NB4 (cell line): ENCODE measurements at places on chromosomes 5 and 9.

DNA sequence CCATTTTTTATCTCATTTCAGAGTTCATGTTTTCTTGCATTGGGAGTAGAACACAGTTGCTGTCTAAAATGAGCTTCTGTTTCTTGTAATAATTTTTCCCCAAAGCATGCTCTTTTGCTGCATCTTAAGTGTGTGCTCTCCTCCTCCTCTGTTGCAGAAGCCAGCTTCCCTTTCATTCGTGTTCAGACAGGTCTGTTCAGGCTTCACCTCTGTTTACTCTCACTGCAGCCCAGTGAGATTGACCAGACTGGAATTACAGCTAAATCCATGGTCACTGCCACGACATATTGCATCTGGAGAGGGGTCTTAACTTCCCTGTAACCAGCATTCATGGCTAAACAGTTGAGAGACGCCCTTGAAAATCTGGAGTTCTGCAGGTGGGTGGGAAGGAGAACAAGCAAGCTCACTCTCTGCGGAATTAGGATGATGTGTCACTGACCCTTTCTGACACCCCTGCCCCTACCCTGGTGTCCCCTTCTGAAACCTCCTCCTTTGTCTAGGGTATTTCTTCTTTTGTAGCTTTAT, 223.2 kb downstream of the FSTL4 start:
- no peak for DNase-seq

DNA sequence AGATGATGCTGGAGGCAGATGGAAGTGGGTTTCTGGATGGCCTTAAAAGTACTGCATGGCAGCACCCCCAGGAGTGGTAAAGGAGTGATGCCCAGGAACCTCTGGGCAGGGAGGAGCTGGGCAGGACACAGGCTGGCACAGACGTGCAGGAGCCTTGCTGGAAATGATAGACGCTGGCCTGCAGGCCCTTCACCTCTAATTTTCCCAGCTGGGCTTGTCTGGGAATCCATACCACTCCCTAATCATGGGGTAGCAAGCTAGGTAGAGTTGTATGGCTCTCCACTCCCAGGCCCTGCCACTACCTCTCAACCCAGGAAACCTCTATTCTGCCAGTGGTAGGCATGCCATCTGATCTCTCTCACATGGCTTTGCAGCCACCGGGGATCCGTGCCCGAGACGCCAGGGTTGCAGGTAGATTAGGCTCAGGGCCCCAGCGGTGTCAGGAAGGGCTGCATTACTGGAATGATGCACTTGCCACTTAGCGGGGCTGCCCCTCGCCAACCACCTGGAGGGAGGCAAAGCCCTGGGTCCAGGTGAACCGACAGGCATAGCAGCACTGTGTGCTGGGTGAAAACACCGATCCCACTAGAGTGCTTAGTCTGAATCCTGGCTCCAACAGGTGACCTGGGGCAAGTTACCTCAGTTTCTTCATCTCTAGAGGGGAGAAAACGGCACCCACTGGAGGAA, 79.6 kb upstream of the SLC25A51 start:
- no peak for DNase-seq

- DNase-seq, result no peak
These were observed 474.1 kb downstream of the CAAP1 start for GRCh38 chr9:26418480-26418879.

DNA sequence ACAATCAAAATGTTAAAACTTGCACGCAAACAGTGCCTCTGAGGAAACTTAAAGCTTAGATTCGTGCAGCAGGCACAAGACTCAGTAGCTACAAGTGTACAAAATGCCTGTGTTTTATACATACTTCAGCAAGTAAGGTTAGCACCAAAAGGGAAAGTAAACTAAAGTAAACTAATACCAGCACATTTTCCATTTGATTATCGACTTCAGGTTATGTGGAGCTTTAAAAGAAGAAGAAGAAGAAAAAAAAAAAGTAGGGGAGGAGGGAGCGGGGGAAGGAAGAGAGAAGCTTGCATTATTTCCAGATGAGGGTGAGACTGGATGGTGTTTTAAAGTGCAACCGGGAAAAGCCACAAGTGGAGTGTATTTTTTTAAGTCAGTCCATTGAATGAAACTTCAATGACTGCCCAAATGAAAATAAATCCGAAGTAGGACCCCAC, 596 bp upstream of the ADAMTS6 start:
- DNase-seq, result peak; percentile 20

GRCh38 chr5:38718771-38719391, 126.9 kb upstream of the OSMR start:
- no peak for DNase-seq

GRCh38 chr5:163917747-163918146, 412.3 kb downstream of the MAT2B start:
- DNase-seq, result peak; percentile 16

- DNase-seq, result no peak
These were observed 1.0 kb downstream of the IL7R start for GRCh38 chr5:35857606-35858205.

DNA sequence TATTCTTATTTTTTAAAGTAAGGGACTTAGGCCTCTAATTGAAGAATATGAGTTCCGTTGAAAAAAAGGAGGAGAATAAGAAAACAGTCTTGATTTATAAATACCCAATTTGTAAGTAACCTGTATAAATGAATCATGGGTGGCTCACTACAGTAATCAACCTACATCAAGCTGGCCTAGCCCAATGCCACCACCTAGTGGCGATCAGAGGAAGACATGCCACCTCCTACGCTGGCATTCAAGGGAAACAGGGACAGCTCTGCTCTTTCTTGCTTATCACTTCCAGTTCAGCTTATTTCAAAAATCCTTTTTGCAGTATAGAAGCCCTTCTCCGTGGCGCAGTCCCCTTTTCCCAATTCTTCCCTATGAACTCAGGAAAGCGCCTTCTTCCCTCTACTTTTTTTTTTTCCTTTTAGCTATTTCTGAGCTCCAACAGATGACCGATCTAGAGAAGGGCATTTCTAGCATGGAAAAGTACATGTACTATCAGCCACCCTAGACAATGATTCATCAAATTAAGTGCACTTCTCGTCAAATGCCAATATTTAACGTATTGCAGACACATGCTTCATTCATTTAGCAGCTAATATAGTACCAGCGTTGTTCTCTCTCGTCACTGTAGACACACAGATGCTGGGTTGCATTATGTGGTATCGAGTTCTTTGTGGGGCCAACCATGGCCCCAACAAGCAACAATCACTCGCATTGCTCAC, 28.3 kb downstream of the PTPN3 start:
- DNase-seq, result peak; percentile 87

GRCh38 chr9:85303757-85304134, 438.0 kb downstream of the AGTPBP1 start:
- no peak for DNase-seq

- DNase-seq, result no peak
These were observed 182.0 kb downstream of the GIN1 start for GRCh38 chr5:102937894-102938293.

- no peak for DNase-seq
These were observed 487.2 kb upstream of the KLF4 start for GRCh38 chr9:107976767-107977166.

GRCh38 chr5:141701360-141702119, 19.5 kb upstream of the ARAP3 start:
- DNase-seq, result no peak

DNA sequence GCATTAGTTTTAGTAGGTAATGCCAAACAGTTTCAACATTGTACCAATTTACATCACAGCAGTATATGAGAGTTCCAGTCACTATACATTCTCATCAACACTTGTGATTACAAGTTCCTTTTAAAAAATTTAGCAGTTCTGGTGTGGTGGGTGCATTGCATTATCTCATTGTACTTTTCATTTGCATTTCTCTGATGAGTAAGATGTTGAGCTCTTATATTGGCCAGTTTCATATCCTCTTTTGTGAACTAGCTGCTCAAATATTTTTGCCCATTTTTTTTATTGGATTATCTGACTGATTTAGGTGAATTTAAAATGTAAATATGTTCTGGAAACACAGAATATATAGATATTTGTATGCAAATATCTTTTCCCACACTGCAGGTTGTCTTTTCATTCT, 160.9 kb upstream of the NR3C1 start:
- peak; percentile 61 for DNase-seq

GRCh38 chr9:19481971-19482404, 73.2 kb downstream of the ACER2 start:
- DNase-seq, result no peak

GRCh38 chr5:92320446-92320845, 937.3 kb upstream of the ARRDC3 start:
- no peak for DNase-seq

DNA sequence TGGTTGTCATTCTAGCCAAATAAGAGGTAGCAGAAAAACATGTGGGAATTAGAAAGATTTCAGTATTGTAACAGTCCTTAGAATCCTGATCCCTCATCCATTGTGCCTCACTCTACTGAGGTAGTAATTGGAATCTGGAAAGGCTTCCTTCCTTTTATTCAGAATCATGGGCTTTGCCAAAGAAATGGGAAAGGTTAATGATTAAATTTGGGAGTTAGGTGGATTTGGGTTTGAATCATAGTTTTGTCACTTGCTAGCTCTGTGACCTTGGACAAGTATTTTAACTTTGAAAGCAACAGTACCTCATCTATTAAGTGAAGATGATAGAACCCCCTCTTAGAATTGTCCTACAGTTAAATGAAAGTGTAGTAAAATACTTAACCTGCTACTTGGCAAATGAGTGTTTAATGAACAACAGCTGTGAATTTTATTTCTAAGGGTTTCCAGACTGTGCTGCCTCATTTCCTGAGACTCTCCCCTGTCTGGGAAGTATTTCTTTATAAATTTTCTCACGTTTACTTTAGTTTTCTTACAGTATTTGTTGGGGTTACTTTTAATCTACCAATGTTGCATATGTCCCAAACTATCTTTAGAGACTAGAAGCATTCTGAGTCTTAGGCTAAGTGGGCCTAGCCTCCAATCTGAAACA, 11.7 kb downstream of the SPDL1 start:
- no peak for DNase-seq

DNA sequence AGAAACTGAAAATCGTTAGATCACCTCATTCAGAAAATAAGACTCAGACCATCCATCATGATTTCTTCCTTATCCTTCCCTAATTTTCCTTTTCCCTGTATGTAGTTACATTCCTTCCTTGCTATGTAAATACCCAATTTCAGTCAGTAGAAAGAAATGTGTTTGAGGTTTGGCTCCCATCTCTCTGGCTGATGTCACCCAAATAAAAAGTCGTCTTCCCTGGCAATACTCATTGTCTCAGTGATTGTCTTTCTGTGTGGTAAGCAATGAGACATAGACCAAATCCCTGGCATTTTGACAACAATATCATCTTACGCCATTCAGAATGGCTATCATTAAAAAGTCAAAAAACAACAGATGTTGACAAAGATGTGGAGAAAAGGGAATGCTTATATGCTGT, 303.9 kb upstream of the EDIL3 start:
- DNase-seq, result no peak

DNA sequence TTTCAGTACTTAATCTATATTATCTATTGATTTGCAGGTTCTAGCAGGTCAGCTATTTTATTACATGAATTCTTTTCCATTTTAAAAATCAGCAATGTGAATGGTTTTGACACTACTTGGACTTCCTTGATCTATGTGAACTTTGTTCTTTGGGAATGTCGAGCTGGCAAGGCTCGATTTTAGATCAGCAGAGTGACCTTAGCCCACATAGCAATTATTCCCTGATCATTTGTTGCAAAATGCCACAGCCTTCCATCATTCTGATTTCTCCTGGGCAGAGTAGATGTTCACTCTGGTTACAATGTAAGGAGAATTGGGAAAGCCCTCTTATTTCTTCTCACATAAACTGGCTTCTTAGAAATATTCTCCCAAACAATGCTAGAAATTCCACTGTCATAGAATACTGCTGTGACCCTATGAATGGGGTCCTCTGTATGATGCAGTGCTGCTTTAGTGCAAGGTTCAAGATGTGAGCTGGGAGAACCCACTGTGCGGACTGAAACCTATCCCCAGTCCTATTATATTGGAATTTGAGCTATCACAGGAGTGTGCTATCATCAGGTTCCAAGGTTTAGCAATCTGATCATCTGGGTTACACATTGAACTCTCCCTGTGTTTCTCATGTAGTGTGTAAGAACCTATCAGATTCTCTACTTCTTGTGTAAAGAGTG, 15.7 kb upstream of the GDA start:
- DNase-seq, result no peak

GRCh38 chr5:124408738-124409453, 337.5 kb downstream of the ZNF608 start:
- no peak for DNase-seq

GRCh38 chr5:173493040-173493439, 123.4 kb downstream of the BOD1 start:
- DNase-seq, result no peak

GRCh38 chr5:143396353-143396940, 7.0 kb downstream of the NR3C1 start:
- DNase-seq, result no peak

DNA sequence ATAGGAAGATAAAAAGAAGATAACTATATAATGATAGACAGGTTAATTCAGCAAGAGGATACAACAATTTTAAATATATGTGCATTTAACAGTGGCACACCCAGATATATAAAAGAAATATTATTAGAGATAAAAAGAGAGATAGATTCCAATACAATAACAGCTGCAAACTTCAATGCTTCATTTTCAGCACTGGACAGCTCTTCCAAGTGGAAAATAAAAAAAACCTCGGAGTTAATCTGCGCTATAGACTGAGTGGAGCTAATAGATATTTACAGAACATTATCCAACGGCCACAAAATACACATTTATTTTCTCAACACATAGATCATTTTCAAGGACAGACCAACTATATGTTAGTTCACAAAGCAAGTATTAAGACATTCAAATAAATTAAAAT, 1229.5 kb upstream of the CDH6 start:
- no peak for DNase-seq
